ENCODE measurements at places on chromosomes 4 and X.

- DNase-seq, result no peak
These were observed 4.8 kb upstream of the MPP1 start for GRCh38 chrX:154809939-154810665.

GRCh38 chr4:119081542-119081859, 54.1 kb upstream of the MYOZ2 start:
- DNase-seq, result no peak

DNA sequence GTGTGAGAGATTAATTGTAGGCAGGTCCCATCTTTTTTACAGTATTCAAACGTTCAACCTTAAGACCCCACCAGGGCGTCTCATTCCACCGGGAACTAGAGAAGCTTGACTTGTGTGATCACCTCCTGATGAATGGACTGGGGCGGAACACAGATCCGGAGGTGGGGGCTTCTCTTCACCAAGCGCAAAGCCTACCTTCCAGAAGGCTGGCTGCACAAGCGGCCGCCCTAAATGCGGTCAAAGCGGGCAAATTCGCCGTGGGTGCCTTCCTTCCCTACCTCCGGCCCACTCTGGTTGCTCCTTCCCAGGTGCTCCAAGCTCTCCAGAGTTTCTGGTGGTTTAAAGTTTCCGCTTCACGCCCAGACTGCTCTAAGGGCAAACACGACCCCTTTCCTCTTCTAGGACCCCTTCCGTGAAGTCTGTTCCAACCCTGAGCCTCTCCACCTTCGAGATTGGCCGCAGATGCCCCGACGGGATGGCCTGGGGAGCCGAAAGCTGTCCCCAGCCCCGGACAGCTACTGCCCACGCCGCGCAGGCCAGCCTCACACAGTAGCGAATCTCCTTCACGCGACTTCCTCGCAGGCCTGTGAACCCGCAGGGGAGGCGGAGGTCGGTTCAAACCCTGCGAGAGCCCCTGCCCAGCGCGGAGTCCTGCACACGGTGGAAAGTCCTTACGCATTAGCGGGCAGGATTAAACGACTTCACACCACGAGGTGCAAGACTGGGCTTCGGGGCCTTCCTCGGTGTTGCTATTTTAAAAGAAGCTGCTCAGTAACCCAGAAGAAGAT, 1.6 kb upstream of the WWC2 start:
- DNase-seq, result no peak

DNA sequence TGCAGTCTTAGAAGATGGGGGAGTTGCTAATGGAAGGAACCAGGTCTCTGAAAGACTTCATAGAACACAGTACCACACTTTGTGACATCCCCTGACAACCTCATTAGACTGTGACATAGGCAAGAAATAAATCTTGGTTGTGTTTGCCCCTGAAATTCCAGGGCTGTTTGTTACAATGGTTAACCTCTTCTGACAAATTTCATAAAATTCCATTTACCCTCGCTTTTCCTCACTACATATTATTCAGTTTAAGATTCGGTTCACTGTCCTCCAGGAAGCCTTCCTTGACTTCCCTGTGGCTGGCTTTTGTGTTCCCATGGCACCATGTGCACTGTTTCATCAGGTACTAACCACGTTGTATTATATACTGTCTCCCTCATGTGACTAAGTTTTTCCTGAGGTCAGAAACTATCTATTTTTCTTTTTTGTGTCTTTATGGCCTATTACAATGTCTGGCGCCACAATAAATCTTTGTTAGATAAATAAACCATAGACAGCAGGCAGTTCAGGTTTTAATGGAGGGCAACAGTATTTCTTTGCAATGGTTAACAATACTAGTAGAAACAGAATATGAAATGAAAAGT, 54.2 kb downstream of the ATXN3L start:
- DNase-seq, result no peak

GRCh38 chr4:107631560-107631959, 88.5 kb downstream of the PAPSS1 start:
- DNase-seq, result no peak

- DNase-seq, result no peak
These were observed 189.1 kb downstream of the PCDH18 start for GRCh38 chr4:137343221-137343620.

DNA sequence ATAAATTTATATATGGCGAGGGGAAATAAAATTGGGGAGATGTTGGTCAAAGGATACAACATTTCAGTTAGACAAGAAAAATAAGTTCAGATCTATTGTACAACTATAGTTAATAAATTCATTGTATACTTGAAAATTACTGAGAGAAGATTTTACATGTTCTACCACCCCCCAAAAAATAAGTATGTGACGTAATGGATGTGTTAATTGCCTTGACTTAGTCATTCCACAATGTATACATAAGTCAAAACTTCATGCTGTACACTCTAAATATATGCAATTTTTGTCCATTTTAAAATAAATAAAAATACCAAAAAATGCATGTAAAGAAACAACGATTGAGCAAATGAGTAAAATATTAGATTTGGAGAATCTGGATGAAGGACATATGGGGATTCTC, 1.8 kb downstream of the USP11 start:
- no peak for DNase-seq

GRCh38 chr4:17468619-17469221, 43.2 kb downstream of the QDPR start:
- no peak for DNase-seq

DNA sequence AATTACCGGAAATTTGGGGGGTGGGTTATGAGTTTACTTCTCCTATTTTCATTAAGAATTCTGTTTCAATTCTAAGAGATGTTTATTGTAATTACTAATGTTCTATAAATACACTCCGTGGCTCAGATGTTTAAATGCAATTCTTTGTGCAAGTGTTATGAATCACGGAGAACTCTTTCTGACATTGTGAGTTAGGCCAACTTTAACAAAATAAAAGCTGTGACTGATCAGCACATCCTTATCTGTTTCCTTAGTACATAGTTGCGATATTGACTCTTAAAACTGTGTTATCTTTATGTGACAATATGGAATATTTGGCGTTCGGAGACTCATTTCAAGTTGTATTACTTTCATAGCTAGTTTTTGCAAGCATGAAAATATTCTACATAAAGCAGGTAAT, 902 bp downstream of the KLHL4 start:
- no peak for DNase-seq

DNA sequence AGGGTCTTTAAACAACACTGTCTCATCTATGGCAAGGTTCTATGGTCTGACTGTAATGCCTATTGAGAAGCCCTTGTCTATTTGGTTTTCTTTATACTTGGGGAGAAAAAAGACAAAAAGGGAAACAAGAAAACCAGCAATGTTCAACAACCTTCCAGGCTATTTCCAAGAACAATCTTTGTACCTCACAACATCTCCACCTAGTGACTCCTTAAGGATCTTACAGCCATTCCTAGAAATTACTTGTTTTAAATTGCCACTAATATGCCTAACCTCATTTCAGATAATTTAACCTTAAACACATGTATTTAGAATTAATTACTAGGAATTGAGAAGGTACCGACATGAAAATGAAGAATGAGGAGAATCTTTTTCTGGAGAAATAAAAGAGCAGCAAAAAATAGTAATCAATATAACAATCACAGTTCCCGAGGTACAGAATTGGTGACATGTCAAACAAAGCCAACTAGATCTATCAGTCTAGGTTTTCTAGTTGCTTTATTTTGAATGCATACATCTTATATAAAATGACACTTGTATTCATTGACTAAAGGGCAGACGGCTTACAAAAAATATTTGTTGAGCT, 1.6 kb upstream of the RBM46 start:
- DNase-seq, result no peak

DNA sequence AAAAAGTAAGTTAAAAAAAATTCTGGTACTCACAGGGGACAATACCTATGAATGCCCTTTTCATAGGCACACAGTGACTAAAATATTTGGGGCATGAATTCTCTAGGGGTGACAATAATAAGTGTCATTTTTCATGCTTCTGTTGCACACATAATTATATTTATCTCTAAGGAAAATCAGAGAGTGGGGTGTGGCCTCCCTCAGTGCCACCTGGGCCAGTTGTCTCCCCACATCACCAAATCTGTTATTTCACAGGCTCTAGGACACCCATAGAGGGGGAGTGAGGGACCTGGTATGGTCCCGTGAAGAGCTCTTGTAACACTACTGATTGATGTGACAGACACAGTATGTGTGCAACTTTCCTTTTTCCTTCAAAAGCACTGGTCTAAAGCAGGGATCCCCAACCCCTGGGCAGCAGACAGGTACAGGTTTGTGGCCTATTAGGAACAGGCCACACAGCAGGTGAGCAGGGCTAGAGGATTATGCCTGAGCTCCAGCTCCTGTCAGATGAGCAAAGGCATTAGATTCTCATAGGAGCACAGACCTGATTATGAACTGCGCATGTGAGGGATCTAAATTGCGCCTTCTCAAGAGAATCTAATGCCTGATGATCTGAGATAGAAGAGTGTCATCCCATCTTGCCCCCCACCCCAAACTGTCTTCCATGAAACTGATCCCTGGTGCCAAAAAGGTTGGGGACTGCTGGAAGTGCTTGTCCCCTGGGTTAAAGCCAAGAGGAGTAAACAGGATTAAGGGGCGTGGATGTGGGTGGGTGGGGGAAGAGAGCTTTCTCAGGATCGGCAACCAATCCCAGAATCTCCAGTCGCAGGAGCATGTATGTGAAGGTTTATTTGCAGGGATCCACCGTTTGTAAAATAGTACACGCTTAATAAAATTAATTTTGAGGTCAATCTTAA, 856 bp downstream of the SLC9B1 start:
- no peak for DNase-seq

- DNase-seq, result no peak
These were observed 263.2 kb downstream of the TECRL start for GRCh38 chr4:64146030-64146429.

DNA sequence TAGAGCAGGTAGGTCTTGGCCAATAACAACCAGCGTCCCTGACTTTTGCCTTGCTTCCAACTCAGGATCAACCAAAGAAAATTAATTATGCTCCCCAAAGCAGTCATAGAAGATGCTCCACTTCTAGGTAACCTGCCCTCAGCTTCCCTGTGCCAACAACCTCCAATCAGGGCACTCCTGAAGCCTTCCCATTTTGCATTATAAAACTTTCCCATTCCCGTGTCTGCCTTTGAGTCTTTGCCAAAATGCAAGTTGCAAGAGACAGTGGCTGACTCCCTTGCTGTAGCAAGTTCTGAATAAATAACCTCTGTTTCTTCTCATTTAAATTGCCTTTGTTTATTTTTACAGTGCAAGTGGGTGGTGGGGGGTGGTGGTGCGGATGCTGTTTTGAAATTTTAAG, 418.0 kb downstream of the PACRGL start:
- DNase-seq, result no peak

DNA sequence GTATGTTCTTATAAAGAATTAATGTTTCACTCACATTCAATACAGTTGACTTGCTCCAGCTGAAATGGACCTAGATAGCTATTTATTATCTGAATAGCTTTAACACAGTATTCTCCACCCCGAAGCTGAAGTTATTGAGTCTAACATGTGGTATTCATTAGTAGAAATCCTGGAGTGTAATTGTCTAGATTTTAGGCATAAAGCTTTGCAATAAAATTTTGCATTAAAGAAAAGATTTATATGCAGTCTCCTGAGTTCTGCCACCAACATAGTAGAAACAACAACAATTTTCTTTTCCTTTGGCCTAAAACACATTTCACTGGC, 90.2 kb upstream of the DCLK2 start:
- DNase-seq, result no peak

DNA sequence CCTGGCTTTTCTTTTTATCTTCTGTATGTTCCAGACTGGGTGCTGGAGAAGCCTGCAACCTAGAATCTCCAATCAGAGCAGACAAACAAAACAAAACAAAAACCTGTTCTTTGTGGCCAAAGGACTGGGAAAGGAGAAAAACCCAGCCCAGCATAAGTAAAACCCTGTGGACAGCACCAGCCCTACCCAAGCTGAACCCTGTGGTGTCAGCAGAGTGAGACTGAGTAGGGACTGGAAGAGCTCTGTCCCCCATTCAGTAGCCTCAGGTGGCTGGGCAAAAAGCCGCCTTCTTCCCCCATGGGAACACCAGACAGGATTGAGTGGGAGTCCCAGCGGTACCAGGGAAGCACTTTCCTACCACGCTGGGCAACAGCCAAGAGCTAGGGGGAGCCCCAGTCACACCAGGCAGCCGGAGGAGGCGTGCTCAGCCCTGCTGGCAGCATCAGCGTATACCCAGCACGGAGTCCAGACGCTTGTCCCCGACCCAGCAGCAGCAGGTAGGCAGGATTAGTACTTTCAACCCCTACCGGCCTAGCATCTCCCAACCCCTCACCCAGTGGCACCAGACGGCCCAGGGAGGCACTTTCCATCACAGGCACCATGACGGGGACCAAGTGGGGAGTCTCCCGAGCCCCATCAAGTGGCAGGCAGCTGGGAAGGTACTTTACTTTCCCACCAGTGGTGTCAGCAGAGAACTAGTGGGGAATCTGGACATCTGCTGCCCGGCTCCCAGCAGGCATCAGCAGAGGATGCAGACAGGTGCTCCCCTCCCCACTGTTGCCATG, 8.6 kb upstream of the JADE3 start:
- peak; percentile 24 for DNase-seq

DNA sequence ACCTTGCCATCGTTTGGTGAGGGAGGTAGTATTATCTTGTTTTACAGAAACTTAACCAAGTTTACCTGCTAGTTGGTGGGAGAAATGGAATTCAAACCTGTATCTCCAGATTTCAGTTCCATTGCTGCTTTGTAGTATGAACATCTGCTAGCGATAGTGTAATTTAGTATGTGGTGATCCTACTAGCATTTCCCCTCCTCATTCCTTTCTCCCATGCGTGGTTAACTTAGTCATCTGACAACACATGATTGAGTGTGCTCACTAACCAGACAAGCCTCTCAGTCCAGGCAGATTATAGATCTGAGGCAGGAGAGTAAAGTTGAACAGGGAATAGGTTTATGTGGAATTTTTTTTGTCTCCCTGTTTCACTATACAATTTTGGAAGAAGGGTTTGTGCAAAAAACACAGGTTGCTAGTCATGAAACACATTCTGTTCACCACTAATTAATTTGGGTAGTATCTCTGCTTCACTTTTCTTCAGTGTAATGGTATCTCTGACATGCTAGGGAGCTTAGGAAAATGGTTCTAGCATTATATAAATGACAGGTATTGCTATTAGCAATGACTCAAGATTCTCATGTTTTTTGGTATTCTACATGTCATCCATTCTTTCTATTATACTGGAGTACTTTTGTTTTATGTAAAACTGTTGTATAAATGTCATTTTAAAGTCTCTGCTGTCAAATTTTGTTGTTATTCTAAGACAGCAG, 21.7 kb downstream of the RBPJ start:
- peak; percentile 74 for DNase-seq

DNA sequence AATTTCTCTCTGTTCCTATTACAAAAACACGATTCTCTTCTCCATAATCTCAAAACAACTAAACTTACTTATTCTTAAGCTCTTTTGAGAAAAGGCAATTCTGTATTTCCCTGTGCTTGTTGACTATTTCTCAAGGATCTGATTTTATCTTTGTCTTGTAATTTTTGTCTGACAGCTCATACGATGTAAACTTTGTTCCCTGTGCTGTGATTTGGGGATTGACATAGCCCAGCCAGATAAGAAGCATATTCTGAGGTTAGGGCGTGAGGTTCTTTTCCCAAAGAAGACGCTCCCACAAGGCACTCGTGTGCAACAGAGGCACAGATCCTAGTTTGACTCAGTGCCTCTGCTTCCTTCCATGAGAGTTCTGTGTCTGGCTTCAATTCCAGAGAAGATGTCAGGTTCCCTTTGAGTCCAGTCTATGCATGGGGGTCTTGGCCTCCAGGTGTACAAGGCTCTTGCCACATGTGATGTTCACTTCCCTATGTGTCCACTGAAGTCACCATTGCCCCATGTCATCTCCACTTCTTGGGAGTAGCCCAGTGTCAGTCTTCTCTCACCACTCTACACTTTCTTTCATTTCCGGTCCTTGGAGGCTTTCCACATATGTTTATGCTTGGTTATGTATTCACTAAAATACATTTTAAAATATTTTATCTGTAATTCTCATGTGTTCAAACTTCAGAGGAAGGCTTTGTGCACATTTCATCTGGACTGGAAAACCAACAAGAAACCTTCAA, 94.8 kb downstream of the MID1 start:
- no peak for DNase-seq
